ENCODE measurements at places on chromosomes 13 and 19. TPM values are rescaled to one million over a fixed set of nuclear protein-coding genes. Genes with fewer than 3 reads are reported as not detected.

The NCAN gene
- total RNA-seq, result 0.03 TPM

The PTGER1 gene
- 0.60 TPM for total RNA-seq

The SLC25A30 gene
- total RNA-seq, result 13.3 TPM

The GAPDHS gene
- not detected for total RNA-seq

The CRB3 gene
- total RNA-seq, result 71.4 TPM

The SELENOV gene
- 0.50 TPM for total RNA-seq

All from hepatocyte (in vitro differentiated cells).